ENCODE measurements at places on chromosomes 5 and 9.

DNA sequence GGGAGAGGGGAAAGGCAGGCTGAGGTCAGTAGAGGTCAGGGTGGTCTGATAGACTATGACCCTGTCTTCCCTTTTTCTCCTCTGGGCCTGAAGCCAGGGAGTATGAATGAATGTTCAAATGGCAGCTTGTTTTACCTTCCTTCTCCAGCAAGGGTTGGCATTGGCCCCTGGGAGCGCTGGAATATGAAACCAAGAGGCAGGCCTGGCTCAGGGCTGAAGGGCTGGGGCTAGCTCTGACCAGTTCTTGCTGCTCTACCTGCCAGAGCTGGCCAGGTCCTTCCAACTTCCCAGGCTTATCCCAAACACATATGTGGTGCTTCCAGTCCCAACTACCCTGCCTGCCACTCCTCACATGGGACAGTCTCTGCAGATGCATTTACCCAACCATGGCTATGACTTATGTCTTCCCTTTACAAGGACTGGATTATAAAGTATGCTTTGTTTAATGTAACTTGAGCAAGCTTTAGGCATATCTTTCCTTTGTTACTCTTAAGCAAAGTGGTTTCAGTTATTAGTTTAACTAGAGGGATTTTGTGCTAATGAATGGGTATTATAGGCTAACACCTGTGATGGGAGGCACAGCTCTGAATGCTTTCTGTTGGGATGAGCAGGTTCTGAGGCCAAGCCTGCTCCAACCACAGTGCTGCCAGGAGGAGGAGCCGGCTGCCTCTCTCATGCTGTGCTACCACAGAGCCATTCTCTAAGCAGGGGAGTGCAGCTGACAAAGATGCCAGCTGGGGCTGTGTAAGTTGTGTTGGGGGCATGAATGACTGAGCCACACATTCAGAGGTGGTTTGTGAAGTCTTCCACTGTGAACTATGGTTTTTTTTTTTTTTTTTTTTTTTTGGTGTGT, 6.1 kb downstream of the CCNI2 start:
- no peak for DNase-seq

DNA sequence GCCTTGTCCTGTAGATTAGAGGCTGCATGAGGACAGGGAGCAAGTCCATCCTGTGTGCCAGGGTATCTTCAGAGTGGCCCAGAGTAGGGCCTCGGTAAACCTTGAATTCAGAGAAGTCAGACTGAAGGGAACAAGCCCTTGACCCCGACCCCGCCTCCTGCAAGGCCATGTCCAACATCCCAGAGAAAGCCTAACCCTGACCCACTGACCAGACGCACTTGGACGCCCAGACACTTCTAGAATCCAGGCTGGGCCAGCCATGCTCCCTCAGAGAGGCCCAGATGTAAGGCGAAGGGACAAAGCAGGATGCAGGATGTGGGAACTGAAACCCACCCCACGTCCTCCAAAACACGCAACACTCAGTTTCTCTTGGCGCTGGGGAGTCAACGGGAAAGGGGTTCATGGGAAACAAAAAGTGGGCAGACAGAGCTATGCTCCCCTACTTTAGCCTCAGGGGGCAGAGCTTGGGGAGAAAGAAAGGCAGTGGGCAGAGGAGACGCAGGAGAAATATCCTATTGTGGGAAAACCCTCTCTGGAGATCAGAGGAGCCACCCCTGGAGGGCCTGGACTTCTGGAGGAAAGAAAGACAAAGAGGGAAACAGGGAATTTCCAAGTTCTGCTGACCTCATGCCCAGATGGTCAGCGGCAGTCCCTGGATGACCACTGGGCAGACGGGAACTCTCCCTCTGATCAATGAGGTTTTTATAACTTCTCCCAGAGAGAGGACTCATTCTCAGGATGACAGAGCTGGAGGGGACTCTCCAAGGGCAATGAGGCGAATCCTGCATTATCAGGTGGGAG, 13.0 kb downstream of the TNIP1 start:
- DNase-seq: no peak

DNA sequence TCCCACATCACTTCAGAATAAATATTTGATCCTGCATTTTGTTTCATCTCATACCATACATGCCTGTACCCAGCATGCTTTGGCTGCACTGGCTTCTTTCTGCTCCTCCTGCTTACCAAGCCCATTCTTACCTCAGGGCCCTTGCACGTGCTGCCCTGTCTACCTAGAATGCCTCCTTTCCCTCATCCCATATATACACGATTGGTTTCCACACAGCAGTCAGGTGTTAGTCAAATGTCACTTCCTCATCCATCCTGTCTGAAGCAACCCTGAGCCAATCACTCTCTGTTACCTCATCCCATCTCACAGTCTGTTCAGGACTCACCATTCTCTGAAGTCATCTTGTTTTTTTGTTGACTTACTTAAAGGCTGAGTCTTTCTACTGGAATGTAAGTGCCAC, 30.3 kb downstream of the CAST start:
- DNase-seq: no peak

GRCh38 chr5:111135946-111136345, 43.8 kb downstream of the WDR36 start:
- no peak for DNase-seq

GRCh38 chr9:115810166-115810565, 343.4 kb upstream of the PAPPA start:
- no peak for DNase-seq

GRCh38 chr5:165805756-165806155, 2300.3 kb downstream of the MAT2B start:
- no peak for DNase-seq

GRCh38 chr9:128374221-128374675, 3.1 kb downstream of the URM1 start:
- DNase-seq: no peak

DNA sequence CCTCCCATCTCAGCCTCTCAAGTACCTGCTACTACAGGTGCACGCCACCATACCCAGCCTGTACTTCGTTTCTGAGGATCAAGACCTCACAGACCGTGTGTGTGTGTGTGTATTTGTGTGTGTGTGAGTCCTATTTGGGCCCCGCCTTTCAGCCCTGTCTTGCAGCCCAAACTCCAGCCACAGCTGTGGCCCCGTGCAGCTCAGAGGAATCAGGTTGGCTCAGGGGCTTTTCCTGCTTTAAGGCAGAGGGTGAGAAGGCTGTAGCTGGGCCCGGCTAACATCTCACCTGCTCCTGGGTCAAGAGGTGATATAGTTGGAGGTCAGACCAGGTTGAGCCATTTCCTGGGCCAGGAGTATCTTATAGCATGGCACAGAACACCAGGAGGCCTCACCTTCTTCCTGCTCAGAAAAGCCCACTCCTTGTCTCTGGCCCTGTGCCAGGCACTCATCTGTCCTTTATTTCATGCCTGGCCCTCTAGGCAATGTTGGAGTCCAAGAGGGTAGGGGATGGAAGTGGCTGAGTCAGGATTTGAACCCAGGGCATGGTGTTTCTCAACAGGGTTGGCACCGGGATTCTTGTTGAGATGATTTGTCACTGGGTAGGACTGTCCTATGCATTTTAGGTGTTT, 1.6 kb upstream of the PHYKPL start:
- no peak for DNase-seq

GRCh38 chr5:179534431-179534830, 15.9 kb upstream of the RUFY1 start:
- DNase-seq: no peak

GRCh38 chr9:112334432-112334841, 1.0 kb upstream of the PTBP3 start:
- DNase-seq: peak; percentile 11

- no peak for DNase-seq
Observed at GRCh38 chr9:37036776-37037502, 2.9 kb upstream of the PAX5 start.

Data from SK-N-DZ (cell line).